ENCODE measurements at places on chromosomes 3 and 15.

- DNase-seq = no peak
These were observed 20.7 kb downstream of the TBC1D2B start for GRCh38 chr15:78056714-78057269.

- no peak for DNase-seq
These were observed 162.4 kb downstream of the ADAMTSL3 start for GRCh38 chr15:83816124-83816883.

- DNase-seq = no peak
These were observed 14.4 kb downstream of the RNU5B-1 start for GRCh38 chr15:65318870-65319356.

- no peak for DNase-seq
These were observed 142.8 kb downstream of the EDEM1 start for GRCh38 chr3:5330152-5330810.

- no peak for DNase-seq
These were observed 19.8 kb upstream of the LYSMD4 start for GRCh38 chr15:99753066-99753465.
